ENCODE measurements at places on chromosomes 12 and 14.
A peak's percentile ranks its signal among the peaks of the same experiment; 100 is the strongest.

GRCh38 chr14:33435911-33436689 is 497.4 kb downstream of the NPAS3 start:
- DNase-seq: no peak

DNA sequence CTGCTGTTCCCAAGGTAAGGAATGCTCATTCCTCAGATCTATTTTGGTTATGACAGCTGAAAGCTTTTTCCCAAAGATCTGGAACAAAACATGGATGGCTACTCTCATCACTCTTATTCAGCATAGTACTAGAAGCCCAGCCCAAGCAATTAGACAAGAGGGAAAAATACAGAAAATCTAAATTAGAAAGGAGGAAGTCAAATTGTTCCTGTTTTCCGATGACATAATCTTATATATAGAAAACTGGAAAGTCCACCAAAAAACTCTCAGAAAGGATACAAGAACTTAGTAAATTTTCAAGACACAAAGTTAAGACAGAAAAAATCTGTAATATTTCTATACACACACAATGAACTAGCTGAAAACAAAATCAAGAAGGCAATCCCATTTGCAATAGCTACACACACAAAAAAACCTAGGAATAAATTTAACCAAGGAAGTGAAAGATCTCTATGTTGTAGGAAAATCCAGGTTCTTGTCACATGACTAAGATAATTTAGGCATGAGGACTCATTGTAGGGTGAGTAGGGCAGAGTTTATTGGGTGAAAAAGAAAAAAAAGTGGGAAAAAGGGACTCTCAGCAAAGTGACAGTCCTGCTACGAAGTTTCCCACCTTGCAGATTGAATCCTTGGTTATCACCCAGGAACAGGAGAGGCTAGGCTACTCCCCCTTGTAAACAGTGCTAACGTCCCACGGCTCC is 28.6 kb upstream of the KLRB1 start:
- DNase-seq: no peak

DNA sequence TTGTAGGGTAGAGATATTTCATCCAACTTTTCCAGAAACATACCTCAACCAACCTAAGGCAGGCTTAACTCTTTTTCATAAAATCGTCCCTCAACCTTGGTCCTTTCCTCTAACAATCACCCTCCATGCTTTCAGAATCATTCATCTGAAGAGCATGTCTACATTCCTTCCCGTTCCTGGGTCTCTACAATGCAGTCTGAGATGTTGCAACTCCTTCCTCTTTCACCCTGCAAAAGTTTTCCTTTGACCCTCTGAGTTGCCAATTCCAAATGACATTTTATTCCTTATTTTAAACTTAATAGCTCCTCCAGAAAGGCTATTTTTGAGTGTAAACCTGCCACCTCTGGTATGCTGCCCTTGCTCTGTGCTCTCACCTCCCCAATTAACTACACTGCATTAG is 16.7 kb downstream of the SLC7A7 start:
- DNase-seq: no peak

- no peak for DNase-seq
Measured at GRCh38 chr14:90355540-90356518, 24.1 kb upstream of the NRDE2 start.

DNA sequence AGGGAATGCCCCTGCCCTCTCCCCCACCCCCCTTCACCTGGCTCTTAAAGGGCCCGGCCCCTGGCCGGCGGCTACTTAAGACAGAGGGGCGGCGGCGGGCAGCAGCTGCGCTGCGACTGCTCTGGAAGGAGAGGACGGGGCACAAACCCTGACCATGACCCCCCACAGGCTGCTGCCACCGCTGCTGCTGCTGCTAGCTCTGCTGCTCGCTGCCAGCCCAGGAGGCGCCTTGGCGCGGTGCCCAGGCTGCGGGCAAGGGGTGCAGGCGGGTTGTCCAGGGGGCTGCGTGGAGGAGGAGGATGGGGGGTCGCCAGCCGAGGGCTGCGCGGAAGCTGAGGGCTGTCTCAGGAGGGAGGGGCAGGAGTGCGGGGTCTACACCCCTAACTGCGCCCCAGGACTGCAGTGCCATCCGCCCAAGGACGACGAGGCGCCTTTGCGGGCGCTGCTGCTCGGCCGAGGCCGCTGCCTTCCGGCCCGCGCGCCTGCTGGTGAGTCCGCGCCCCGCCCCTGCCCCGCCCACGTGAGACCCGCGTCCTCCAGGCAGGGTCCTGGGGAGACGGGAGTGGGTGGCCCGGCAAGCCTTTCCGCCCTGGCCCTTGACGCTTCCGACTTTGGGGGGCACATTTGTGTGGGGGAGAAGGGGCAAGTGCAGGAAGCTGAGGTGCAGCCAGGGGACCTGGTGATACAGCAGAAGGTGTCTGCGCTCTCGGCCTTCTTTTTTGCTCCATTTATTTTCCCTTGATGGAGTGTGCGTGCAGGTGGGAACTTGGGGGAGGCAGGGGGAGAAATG is at the start of gene IGFBP6:
Gene IGFBP6, plus strand, starts transcription at position 104 of the 790 bp plus-strand sequence. Its CDS starts 51 bp downstream, at position 155.
- DNase-seq: peak; percentile 61

GRCh38 chr12:54329759-54330158 is 4.8 kb downstream of the COPZ1 start:
- no peak for DNase-seq

DNA sequence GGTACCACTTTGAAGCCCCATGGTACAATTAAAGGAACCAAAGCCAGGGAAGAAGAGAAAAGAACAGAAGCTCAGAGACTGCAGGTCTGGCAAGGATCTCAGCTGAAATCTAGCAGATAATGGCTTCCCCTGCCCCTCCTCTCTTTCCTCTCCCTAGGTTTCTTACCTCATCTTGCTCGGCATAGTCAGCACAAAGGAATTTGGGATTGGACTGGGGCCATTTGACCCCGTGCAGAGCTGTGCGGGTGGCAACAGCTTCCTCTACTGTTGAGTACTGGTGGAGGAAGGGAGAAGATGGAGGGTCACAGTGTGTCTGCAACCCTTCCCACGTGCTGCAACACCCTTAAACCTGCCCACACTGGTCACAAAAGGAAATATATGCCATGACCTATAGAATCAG is 4.7 kb upstream of the CDH24 start:
- DNase-seq: no peak

DNA sequence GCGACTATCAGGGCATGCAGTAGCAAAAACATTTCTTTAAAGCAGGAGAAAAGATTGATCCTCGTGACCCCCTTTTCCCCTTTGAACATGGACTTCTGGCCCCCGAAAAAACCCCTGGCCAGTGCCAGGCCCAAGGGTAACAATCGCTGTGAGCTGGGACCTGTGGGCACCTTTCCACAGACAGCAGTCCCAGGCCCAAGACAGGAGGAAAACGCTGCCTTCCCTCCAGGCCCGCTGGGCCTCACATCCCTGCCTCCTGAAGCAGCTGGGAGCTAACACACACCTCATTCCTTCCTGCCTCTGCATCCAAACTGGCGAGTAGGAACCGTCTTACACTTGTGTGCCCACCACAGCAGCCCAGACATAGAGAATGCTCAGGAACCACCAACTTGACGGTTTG is 1.2 kb downstream of the VWF start:
- DNase-seq: no peak

DNA sequence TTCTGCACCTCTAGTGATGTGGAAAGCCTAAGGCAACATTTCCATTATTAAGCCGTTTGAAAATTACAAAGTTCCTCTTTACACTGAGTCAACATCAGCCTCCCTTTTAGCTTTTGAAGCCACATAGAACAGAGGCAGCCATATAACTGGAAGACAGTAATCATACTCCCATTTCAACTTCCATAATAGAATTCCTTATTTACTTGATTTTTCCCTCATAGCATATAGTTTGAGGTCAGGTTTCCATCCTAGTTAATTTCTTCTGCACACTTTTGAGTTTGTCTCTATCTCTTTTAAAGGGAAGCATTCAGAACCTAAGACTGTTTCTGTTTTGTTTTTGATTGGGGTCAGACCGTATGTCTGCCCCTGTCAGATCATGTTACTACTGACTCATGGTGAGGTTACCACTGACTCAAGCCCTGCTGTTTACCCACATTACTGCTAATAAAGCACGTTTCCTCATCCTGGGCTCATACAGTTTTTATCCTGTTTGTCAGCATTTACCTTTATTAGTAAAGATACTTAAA is 161.0 kb downstream of the SLC38A4 start:
- no peak for DNase-seq

DNA sequence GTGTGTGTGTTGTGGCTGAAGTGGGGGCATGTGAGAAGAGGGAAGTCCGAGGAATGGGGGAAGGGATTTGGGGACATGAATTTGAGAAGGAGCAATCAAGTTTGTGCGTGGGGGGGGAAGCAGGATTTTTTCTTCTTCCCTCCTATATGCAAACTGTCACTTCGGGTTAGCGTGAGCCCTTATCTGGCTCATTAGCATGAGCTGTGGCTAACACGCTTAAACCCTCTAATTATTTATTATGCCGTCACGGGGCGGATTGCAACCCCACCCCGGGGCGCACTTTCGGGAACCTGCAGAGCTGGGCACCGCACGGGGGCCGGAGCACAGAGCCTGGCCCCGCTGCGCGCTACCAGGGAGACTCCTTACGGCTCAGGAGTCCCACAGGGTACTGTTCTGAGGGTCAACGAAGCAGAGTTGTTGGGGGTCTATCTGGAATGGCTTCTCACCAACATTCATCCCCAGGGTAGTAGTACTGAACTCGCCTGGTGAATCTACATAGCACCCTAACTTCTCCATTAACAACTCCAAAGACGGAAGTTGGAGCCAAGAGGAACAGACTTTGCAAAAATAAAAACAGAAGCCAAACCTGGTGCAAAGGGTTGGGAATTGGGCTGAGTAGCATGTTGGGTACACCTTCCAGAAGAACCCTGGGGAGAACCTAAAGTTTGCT is 6.4 kb upstream of the ASCL1 start:
- no peak for DNase-seq

GRCh38 chr12:117097159-117097558 is 2.1 kb downstream of the TESC start:
- DNase-seq: no peak

- DNase-seq: no peak
Measured at GRCh38 chr12:106583242-106584103, 669 bp downstream of the RFX4 start.

- no peak for DNase-seq
Measured at GRCh38 chr14:106811162-106811561, 1284.8 kb downstream of the TMEM121 start.

- DNase-seq: no peak
Measured at GRCh38 chr14:52310541-52310940, 3.6 kb upstream of the PTGER2 start.

DNA sequence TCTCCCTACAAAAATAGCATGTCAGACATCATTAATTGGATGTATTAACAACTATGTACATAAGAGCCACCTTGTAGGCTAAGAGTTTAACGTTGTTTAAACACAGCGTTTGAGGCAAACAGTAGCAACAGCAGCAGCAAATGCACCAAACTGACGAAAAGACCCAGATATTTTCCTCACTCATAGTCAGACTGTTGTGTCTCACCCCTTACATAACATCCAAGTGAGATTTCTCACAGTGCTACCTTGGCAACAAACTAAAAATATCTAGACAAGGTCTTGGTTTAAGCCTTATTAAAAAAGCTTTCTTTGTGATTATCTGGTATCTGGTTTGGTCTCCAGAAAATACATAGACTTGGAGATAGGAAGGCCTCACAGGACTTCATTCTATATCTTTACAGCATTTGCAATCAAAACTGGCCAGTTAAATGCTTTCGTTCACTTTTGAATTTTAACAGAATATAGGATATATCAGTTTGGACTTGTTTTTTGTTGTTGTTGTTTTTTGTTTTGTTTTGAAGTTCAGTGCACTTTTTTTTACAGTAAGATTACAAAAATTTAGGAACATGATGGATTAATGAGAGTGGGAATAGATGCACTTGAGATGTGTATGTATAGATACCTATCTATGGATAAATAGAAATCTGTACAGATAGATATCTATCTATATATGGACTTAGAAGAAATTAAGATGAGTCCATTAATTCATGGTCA is 4.1 kb downstream of the BHLHE41 start:
- DNase-seq: no peak

GRCh38 chr14:99242238-99242637 is 29.8 kb downstream of the BCL11B start:
- no peak for DNase-seq

GRCh38 chr12:76879710-76880518 is 1.1 kb upstream of the CSRP2 start:
- no peak for DNase-seq

GRCh38 chr12:77736219-77736965 is 94.3 kb upstream of the NAV3 start:
- DNase-seq: no peak

- no peak for DNase-seq
Measured at GRCh38 chr12:65823513-65824375, 539 bp upstream of the HMGA2 start.

DNA sequence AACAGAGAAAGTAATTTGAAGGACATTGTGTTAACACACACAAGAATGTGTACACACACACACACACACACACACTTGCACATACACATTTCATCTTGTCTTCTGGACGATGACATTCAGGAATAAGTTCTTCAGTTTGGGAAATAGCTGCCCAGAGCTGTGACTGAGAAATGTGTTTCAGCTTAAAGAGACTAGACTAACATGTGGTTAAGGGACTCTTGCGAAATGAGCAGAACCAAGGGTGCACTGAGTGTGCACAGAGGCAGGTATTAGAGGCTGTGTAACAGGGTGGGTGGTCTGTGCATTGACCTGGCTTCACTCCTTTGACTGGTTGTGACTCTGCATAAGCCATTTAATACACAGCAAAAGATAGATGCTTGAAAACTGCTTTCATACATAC is 29.4 kb upstream of the KCNA5 start:
- no peak for DNase-seq

GRCh38 chr12:92058664-92059063 is 87.0 kb downstream of the BTG1 start:
- no peak for DNase-seq

- no peak for DNase-seq
Measured at GRCh38 chr14:76574416-76575095, 186.7 kb upstream of the VASH1 start.

- DNase-seq: no peak
Measured at GRCh38 chr14:66066981-66067776, 419.0 kb upstream of the CCDC196 start.

- DNase-seq: no peak
Measured at GRCh38 chr12:62221107-62221506, 39.1 kb upstream of the USP15 start.

GRCh38 chr14:85131226-85131922 is 398.6 kb upstream of the FLRT2 start:
- no peak for DNase-seq

DNA sequence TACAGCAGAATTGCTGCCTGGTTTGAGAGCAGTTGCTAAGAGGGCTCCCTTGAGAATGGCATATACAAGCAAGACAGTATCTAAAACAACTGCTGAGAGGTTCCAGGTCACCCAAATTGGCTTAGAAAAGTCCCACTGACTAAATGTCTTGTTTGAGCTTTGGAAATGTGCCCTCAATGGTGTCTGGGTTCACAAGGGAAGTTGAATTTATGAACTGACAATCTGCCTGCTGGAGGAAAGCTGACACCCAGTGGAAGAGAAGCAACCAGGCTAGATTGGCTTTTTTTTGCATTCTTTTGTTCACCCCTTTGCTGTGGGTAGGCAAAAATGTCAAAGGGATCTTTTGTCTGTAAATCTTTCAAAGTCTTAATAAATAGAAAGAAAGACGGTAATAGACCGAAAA is 44.6 kb upstream of the NPFF start:
- no peak for DNase-seq

- DNase-seq: no peak
Measured at GRCh38 chr12:62882140-62882539, 52.8 kb downstream of the PPM1H start.

Data from stimulated activated CD8-positive, alpha-beta memory T cell treated with anti-CD3 and anti-CD28 coated beads, Interleukin-15, amount 100 ng/mL, for 48 hours (primary cell).